ENCODE measurements at places on chromosomes 1 and 21.

- no peak for DNase-seq
Observed at GRCh38 chr1:182035097-182035770, 26.3 kb downstream of the ZNF648 start.

DNA sequence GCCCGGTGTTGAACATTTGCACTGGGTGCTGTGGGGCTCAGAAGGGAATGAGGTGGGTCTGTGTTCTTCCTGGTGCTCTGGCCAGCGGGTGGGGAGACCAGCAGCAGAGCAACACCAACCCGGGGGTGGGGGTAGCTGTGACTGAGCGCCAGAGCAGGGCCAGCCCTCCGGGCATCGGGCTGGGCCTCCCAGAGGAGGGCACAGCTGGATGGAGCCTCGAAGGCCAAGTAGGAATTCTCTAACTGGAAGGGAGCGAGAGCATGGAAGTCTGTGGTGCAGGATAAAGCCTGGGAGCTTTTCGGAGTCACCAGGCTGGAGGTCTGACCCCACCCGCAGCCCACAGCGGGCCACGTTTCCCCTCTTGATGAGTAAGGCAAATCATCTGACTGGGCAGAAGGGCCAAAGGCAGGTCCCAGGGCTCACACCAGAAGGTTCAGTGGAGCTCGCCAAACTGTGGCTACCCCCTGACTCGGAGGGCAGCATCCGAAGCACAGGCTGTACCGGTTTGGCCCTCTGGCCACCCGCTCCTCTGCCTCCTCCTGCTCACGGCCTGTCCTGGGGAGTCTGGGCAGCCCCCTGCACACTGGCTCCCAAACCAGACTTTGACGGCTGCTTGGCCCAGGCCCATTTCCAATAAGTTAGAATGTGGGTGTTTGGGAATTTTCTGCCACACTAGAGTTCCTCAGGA, 18.8 kb downstream of the SLC1A7 start:
- peak; percentile 94 for DNase-seq

DNA sequence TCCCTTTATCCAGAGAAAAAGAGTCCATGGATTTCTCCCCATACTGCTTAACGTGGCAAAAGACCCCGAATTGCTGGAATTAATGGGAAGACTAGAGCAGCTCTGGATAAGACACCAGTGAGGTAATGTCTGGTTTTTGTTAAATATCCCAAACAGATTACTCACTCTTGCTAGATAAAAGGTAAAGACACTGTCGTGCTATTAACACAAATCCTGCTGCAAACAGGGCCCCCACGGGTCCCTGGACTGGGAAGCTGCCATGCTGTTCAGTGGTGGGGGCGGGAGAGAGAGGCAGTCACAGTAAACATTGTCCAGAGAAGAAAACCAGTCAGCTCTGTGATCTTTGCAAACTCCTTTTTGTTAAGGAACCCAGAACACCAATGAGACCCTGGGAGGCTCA, 15.2 kb upstream of the SRP9 start:
- peak; percentile 52 for DNase-seq

DNA sequence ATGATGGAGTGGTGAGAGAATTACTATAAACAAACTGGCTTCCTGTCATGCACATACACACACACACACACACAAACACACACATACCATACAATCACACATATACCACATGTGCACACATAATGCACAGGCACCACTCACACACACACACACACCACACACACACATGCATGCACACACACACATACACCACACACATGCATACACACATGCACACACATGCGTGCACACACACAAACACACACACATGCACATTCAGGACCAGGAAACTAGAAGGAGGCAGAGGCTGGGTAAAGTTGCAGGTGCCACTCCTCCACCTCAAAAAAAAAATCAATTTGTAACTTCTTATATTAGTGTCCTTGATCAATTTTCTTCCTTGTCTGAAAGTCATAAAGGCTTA, 153.0 kb downstream of the ASTN1 start:
- DNase-seq = no peak

- DNase-seq = peak; percentile 52
Observed at GRCh38 chr1:74504125-74504932, 8.1 kb downstream of the LRRC53 start.

DNA sequence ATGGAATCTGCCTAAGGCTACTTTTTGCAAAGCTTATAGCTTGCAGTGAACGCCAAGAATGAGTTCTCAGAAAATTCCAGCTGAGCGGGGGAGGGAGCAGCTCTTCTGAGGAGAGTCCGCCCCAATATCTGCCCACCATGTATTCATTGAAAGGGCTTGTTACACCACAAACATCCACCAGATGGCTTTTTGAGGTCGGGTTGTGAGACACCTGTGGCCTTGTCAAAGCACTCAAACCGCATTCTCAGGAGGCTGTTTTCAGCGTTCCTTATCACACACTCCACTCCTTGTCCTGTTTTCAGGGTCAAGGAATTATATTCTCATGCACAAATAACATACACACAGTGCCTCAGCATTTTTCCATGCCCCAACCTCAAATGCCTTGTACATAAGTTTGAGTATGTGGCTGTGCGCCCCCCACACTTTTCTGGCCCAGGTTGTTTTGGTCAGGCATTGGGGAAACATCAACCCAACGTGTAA, 3.9 kb upstream of the C4BPB start:
- peak; percentile 55 for DNase-seq

GRCh38 chr1:5637171-5637570, 355.1 kb downstream of the NPHP4 start:
- peak; percentile 3 for DNase-seq

DNA sequence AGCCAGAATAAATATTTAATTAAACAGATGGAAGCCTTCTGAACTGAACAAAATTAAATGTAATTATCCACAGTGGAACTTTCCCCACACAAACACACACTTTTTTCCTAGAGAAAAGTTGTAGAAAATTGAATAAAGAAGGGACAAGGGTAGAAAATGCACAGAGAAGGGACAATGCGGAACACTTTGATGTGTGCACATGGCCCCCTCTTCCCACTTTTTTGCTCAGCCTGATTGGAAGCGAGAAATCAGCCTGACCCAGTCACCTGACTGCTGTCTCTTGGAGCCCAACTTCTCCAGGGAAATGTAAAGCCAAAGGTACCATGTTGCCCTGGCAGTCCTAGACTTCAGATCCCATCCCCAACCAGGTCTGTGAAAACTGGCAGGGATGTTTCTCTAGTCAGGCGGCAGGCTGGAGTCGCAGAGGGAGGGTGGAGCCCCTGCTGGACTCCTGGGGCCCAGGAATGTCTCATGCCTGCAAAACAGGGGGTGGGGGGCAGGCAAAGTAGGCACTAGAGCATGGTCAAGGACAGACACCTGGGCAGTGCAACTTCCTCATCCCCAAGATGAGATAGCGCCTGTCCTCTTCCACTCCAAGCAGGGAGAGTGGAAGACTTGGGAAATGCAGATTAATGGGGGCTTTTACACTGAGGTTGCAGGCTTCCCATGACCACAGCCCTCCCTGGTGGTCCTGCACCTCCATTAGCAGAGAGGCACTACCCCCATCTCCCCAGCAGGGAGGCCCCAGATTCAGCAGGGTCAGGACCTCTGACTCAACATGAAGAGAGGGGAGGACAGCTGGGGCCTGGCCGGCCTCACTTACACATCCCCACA, 2.8 kb downstream of the CERS2 start:
- DNase-seq = peak; percentile 34

- no peak for DNase-seq
Observed at GRCh38 chr21:42685036-42685435, 31.6 kb downstream of the PDE9A start.

- no peak for DNase-seq
Observed at GRCh38 chr1:186659890-186660341, 20.3 kb downstream of the PTGS2 start.

- DNase-seq = no peak
Observed at GRCh38 chr1:226798427-226799411, 59.6 kb upstream of the ITPKB start.

DNA sequence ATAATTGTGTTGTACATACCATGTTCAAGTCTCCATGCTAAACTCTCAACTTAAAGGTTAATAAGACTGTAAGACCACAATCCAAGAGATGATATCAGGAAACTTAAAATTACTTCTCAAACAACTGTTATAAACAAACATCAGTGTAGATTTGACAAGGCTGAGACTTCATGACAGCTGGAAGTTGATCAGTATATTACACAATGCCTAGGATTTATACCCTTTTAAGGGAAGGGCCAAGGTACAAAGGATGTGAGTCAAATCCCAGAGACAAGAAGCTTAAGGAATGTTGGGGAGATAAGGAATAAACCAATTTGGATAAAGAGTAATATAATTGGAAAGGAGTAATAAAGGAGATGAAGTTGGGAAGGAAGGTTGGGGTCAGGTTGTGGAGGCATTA, 98.8 kb downstream of the LBR start:
- DNase-seq = peak; percentile 5

- DNase-seq = no peak
Observed at GRCh38 chr1:94895518-94895917, 31.4 kb downstream of the CNN3 start.

DNA sequence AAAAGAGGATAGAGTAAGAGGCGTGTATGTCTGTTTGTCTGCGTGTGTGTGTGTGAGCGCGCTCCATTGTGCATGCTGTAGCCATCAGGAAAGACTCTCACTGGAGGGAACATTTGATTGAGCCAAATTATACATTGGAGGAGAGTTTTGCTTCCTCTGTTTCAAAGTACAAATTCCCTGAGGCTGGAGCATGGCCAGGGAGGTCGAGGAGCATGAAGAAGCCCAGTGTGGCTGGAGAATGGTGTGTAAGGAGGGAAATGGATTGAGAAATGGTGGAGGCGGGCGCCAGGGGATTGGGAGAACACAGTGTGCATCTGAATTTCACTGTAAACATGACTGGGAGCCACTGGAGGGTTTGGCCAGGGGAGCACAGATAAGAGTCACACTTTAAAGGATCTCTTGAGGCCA, 22.1 kb upstream of the EFNA1 start:
- peak; percentile 25 for DNase-seq

- DNase-seq = peak; percentile 71
Observed at GRCh38 chr1:186189156-186189555, 185.9 kb downstream of the TPR start.

DNA sequence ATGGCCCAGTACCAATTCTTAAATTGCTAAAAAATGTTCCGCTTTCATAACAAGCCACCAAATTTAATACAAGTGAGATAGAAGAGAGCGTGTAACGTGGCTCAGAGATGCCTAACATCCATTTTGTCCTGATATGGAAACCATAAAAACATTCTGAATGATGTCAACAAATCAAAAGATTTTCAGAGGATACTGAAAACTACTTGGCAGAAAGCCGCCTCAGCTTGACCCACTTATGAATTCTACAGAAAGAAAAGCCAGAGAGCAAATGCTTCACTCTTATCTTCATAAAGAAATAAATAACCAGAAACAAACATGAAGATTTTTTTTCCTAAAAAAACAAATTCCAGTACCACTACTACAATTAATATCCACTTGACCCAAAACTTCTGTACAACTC, 41.2 kb downstream of the OMA1 start:
- no peak for DNase-seq

DNA sequence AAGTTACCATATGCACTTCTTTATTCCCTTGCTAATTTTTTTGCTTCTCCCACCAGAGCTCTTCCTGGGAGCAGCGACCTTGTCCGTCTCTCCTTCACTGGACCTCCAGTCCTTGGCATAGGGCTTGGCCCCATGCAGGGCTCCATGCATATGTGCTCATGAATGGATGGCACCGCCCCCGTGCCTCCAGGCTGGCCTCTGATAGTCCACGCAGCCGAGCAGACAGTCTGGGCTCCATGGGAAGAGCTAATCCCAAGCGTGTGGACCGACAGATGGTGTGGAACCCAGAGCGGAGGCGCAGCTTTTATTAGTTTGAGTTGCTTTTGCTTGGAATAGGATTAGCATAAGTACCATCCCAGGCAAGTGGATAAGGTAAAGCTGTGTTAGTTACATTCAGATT, 41.8 kb downstream of the CDCP2 start:
- DNase-seq = no peak

GRCh38 chr1:209490013-209490412, 93.5 kb upstream of the CAMK1G start:
- peak; percentile 32 for DNase-seq

- DNase-seq = no peak
Observed at GRCh38 chr1:158818975-158819431, 12.1 kb upstream of the MNDA start.

DNA sequence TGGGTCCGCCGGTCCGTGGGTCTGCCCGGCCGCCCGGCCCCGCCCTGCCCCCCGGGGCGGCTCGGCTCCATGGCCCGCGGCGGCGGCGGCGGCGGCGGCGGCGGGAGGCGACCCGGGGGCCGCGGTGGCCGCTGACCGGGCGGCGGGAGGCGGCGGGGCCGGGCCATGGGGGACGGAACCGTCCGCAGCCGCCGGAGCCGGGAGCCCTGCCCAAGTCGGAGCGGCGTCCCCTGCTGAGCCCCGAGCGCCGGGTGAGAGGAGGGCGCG, 184 bp downstream of the B4GALT2 start:
- DNase-seq = no peak

GRCh38 chr21:40765811-40766210, 81.1 kb downstream of the DSCAM start:
- DNase-seq = no peak

- DNase-seq = peak; percentile 5
Observed at GRCh38 chr1:242146652-242147051, 147.8 kb upstream of the MAP1LC3C start.

- no peak for DNase-seq
Observed at GRCh38 chr1:28176492-28177470, at the start of gene PTAFR. TSS of gene PTAFR (minus strand) at chr1:28176690. CDS start at chr1:28151021, 25,669 bp downstream.

DNA sequence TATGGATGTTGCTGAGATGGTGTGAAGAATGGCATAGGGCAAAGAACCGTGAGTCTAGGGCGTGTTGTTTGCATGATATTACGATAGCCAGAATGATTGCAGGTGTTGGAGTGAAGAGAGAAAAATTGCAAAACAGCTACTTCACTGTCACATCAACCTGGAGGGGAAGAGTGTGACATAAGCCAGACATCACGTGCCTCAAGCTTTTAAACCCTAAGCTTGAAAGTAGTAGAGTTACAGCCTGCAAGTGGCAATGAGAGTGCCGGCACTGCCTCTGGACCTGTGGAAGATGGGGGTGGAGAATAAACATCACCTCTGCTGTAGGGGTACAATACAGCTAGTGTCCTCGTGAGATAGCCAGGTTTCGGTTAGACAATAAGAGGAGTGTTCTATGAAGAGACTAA, 11.1 kb downstream of the EEIG2 start:
- DNase-seq = no peak

GRCh38 chr1:162663086-162663485, 30.8 kb downstream of the DDR2 start:
- peak; percentile 55 for DNase-seq

- DNase-seq = no peak
Observed at GRCh38 chr1:25123551-25123950, 108.8 kb downstream of the SYF2 start.

DNA sequence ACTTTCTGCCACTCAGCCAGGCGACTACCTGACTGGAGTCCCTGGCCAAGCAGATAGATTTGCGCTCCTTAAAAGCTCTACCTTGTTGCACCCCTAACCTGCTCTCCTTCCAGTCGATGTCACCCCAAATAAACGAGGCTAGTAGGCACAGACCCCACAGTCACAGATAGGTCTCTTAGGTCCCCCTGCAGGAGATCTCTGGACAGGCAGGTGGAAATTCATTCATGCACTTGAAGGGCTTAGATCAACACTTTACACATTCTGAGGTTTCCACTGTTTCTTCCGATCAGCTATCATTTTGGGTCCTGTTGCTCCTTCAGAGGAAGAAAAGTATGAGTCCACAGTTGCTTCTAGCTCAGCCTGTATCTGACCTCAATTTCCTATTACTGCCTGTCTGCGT, 272.6 kb upstream of the FMN2 start:
- no peak for DNase-seq

- DNase-seq = no peak
Observed at GRCh38 chr1:51444096-51444495, 75.0 kb downstream of the EPS15 start.

GRCh38 chr1:197210426-197210825, 57.6 kb upstream of the CRB1 start:
- DNase-seq = no peak

GRCh38 chr1:228304766-228305395, 97.0 kb downstream of the OBSCN start:
- no peak for DNase-seq
